ENCODE measurements at places on chromosomes 11 and 22.

GRCh38 chr11:122741613-122742300 lies 86.2 kb downstream of the UBASH3B start:
- no peak for DNase-seq

- DNase-seq: no peak
These were observed 14.6 kb upstream of the MIAT start for GRCh38 chr22:26642465-26643417.

GRCh38 chr11:96706761-96707160 lies 316.9 kb downstream of the JRKL start:
- DNase-seq: no peak

GRCh38 chr22:26527574-26528465 lies 15.5 kb upstream of the TFIP11 start:
- no peak for DNase-seq

- DNase-seq: no peak
These were observed 2.4 kb downstream of the LARGE1 start for GRCh38 chr22:33917744-33918406.

GRCh38 chr11:1393038-1393710 lies 3.4 kb downstream of the BRSK2 start:
- no peak for DNase-seq

GRCh38 chr11:119093942-119094815 lies 7.5 kb downstream of the DPAGT1 start:
- DNase-seq: no peak

DNA sequence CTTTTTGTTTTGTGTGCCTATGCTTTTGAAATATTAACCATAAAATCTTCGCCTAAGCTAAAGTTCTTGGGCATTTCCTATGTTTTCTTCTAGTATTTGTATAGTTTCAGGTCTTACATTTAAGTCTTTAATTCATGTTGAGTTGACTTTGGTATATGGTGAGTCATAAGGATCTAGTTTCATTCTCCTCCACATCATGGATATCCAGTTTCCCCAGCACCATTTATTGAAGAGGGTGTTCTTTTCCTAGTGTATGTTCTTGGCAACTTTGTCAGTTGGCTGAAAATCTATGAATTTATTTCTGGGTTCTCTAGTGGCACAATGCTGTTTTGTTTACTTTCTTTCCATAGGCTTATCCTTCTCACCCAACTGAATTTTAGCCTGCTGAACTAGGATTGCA lies 49.0 kb downstream of the CTSC start:
- no peak for DNase-seq

GRCh38 chr11:1708716-1709115 lies 11.7 kb downstream of the KRTAP5-6 start:
- DNase-seq: no peak

DNA sequence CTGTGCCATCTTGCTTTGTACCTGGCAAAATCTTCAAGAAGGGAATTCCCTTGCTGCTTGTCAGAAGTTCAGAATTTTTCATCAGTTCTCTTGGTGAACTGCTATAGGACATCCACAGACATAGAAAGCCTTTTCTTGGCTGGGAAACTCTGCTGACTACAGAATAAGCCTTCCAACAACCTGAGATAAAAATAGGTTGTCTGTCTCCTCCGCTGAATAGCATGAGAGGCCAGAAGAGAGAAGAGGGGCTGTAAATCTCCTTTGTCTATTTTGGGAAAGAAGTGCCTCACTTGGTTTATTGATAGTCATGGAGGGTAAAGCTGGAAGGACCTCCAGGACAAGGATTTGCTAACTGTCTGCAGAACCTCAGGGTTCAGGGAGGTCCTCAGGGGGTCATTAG lies 48.2 kb downstream of the C11orf91 start:
- DNase-seq: no peak

- DNase-seq: no peak
These were observed 63.9 kb downstream of the MYO7A start for GRCh38 chr11:77191823-77192495.
